ENCODE measurements at places on chromosomes 12 and 14. TPM values are rescaled to one million over a fixed set of nuclear protein-coding genes. Genes with fewer than 3 reads are reported as not detected.

Gene SERPINA10
- total RNA-seq = not detected

- DNase-seq = no peak
Observed at GRCh38 chr12:113347-113746, 46.8 kb downstream of the IQSEC3 start.

DNA sequence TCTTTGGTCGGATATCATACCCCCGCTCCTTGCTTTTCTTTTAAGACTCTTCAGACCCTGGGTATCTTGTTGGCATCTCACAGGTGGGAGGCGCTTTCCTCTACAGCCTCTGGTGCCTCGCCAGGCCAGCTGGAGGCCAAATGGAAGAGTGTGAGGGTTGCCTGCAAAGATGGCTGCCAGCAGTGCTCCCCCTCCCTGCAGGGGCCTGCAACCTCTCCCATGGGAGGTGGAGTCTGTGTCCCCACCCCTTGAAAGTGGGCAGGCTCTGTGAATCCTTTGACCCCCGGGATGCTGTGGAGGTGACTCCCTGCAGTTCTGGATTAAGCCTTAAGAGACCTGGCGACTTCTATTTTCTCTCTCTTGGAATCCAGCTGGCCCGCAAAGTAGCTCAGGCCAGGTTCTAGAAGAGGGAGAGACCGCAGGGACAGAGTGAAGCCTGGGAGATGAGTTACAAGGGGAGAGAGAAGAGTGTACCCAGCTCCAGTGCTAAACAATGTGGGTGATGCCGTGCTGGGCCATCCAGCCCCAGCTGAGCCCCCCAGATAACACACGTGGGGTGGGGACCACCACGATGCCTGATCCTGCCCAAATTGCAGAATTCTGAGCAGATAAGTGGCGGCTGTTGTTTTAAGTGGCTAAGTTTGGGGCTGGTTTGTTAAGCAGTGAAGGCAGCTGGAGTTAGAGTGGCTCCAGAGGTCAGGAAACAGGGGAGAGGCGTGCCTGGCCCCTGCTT lies 37.9 kb upstream of the NCOR2 start:
- DNase-seq = no peak

GRCh38 chr12:124633365-124634362 lies 66.3 kb upstream of the NCOR2 start:
- no peak for DNase-seq

Gene DTX1
- 1.1 TPM for total RNA-seq

DNA sequence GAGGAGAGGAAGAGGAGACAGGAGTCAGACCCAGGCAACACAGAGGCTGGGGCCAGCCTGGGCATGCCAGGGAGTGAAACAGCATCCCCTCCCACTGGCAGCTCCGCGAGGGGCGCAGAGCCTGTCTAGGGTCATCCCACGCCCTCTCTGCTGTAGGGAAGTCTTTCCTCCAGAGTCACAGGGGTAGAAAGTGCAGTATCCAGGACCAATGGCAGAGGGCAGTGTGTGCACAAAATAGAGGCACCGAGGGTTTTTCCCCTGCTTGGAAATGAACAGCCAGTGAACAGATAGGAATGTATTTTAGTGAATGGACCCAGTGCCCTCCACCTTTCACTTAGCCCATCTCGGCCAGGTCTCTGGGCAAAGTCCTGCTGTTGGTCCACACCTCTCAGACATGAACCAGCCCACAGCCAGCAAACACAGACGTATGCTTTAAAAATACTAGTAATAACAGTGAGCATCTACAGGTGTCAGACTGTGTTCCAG lies 9.4 kb upstream of the KRT74 start:
- DNase-seq = peak; percentile 79

Gene VDR
- total RNA-seq = 12.6 TPM

Gene LTBR
- 167 TPM for total RNA-seq

- DNase-seq = no peak
Observed at GRCh38 chr12:19415563-19415962, 23.7 kb upstream of the AEBP2 start.

- no peak for DNase-seq
Observed at GRCh38 chr14:38257507-38257906, 1.6 kb upstream of the CLEC14A start.

- DNase-seq = no peak
Observed at GRCh38 chr12:105775343-105775742, 363.4 kb downstream of the NUAK1 start.

GRCh38 chr14:58954901-58955861 lies 233.3 kb upstream of the DAAM1 start:
- no peak for DNase-seq

DNA sequence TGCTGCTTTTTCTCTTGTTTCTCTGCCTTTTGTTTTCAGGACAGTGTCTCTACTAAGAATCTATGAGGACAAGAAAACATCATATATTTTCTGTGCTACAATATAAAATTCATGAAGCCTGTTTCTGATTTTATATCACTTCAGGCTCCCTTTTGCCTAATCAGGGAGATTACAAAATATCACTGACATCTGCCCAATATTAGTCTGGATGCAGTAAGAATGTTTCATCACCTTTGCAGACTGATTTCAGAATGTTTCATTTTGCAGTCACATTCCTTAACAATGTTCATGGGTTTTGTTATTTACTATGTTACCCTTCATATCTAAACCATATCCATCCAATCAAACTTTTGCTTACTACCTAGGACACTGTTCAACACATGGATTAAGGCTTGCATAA lies 491 bp upstream of the CLEC6A start:
- DNase-seq = no peak

Gene CHFR
- 67.0 TPM for total RNA-seq

Gene WNT5B
- 7.2 TPM for total RNA-seq

GRCh38 chr12:105235732-105236476 lies at the start of gene APPL2:
TSS of gene APPL2 (minus strand) at chr12:105236174. CDS start at chr12:105236012, 162 bp downstream.
- DNase-seq = peak; percentile 92

GRCh38 chr12:74280156-74280655 lies 257.4 kb upstream of the ATXN7L3B start:
- DNase-seq = no peak

Gene PDZRN4
- 13.9 TPM for total RNA-seq

GRCh38 chr12:91744597-91744996 lies 401.0 kb downstream of the BTG1 start:
- DNase-seq = no peak

- DNase-seq = no peak
Observed at GRCh38 chr12:71208053-71208685, 50.4 kb upstream of the TSPAN8 start.

GRCh38 chr14:60951776-60952435 lies 29.0 kb downstream of the TRMT5 start:
- DNase-seq = no peak

- no peak for DNase-seq
Observed at GRCh38 chr12:26810330-26810729, 22.7 kb downstream of the ITPR2 start.

- DNase-seq = no peak
Observed at GRCh38 chr12:85527192-85527591, 247.2 kb downstream of the ALX1 start.

- no peak for DNase-seq
Observed at GRCh38 chr14:66165337-66165736, 320.8 kb upstream of the CCDC196 start.

Gene ACSS3
- 23.4 TPM for total RNA-seq

- no peak for DNase-seq
Observed at GRCh38 chr14:101105045-101105444, 201.5 kb upstream of the RTL1 start.

Data from ureter (tissue), 1 donor.